ENCODE measurements at places on chromosomes 3 and 15. TPM values are rescaled to one million over a fixed set of nuclear protein-coding genes. Genes with fewer than 3 reads are reported as not detected.

Gene BMF
- 0.23 TPM for total RNA-seq

Gene INKA1
- total RNA-seq = 1.6 TPM

Gene TTLL13
- not detected for total RNA-seq

Gene IGSF11
- total RNA-seq = not detected

Gene RTP4
- 0.26 TPM for total RNA-seq

Gene SCAP
- 77.5 TPM for total RNA-seq

Gene DAPK2
- not detected for total RNA-seq

Gene GASK1A
- total RNA-seq = not detected

Gene THBS1
- 188 TPM for total RNA-seq

Gene KAT2B
- 10.2 TPM for total RNA-seq

Gene HIGD1A
- 116 TPM for total RNA-seq

Gene CCNB2
- total RNA-seq = 116 TPM

Gene KLHL40
- total RNA-seq = not detected

Gene FOXL2NB
- not detected for total RNA-seq

Gene RTP1
- not detected for total RNA-seq

Gene EAF2
- total RNA-seq = 2.1 TPM

Gene HTR3E
- total RNA-seq = not detected

Gene GOLGA8R
- 0.69 TPM for total RNA-seq

Gene PLIN1
- not detected for total RNA-seq

Gene TF
- 0.90 TPM for total RNA-seq
